ENCODE measurements at places on chromosomes 1 and 21.

GRCh38 chr1:219472596-219472995 is 140.3 kb downstream of the ZC3H11B start:
- no peak for DNase-seq

- no peak for DNase-seq
These were observed 18.4 kb upstream of the DESI2 start for GRCh38 chr1:244634546-244634945.

- peak; percentile 70 for DNase-seq
These were observed 105.7 kb downstream of the PRDM16 start for GRCh38 chr1:3174487-3175247.

GRCh38 chr1:19430121-19431068 is 54.9 kb downstream of the CAPZB start:
- DNase-seq: peak; percentile 33

DNA sequence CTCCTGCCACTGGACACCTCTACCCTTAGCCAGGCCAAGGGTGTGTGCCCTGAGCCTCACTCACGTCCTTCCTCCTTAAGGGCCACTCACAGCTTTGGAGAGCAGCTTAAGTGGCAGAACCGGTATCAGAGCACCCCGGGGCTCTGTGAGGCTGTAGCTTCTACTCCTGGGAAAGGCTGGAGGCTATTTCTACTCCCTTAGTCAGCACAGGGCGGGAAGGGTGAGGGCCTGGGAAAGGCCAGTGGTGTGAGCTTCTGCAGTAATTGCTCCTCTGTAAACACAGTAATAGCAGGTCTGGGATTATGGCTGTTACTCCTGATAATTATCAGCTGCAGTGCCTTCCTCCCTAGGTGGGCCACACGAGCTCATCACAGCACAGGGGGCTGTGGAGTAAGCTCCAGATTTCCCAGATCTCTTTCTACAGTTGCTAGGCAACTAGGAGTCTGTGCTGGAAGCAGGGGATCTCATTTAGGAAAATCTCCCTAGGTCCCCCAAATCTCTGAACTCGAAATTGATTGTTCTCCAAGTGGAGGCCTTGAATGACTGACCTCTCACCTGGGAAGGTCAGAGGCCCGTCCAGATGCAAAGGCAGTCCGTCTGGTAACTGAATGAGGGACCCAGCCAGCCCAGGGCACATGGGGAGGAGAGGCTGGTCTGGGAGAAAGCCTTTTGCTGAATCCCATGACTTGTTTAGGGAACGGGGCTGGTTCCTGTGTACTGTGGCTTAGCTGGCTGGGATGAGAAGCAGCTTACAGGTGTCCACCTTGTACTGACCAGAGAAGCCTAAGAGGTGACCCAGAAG is 29.3 kb downstream of the IER5 start:
- no peak for DNase-seq

DNA sequence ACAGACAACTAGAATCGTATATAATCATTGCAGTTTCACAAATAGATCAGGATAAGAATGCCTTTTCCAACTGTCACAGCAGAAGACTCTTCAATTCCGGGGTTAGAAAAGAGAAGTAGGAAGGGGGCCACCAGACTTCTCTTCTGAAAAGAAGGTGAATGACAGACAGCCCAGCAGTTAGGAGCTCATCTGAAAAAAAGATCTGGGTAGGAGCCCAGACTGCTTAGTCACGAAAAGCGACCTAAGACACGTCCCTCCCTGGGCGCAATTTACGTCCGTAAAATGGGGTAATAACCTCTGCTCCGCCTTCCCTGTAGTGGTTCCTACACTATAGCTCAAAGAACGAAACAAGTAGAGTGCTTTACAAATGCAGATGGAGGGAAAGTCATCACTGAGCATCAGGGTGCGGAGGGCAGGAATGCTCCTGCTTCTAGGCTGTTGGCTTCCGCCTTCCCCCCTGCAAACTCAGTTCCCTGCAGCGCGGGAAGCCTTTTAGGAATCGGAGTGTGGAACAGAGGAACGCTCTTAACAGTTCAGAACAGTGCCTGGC is 582 bp downstream of the ORC1 start:
- DNase-seq: no peak

- peak; percentile 53 for DNase-seq
These were observed 636 bp downstream of the VAMP4 start for GRCh38 chr1:171740987-171741871.

GRCh38 chr1:76835203-76835602 is 32.1 kb upstream of the ST6GALNAC5 start:
- DNase-seq: no peak

- DNase-seq: no peak
These were observed 143.6 kb upstream of the CD34 start for GRCh38 chr1:208054485-208054884.

- no peak for DNase-seq
These were observed 30.6 kb upstream of the LYPD8 start for GRCh38 chr1:248786156-248786555.

DNA sequence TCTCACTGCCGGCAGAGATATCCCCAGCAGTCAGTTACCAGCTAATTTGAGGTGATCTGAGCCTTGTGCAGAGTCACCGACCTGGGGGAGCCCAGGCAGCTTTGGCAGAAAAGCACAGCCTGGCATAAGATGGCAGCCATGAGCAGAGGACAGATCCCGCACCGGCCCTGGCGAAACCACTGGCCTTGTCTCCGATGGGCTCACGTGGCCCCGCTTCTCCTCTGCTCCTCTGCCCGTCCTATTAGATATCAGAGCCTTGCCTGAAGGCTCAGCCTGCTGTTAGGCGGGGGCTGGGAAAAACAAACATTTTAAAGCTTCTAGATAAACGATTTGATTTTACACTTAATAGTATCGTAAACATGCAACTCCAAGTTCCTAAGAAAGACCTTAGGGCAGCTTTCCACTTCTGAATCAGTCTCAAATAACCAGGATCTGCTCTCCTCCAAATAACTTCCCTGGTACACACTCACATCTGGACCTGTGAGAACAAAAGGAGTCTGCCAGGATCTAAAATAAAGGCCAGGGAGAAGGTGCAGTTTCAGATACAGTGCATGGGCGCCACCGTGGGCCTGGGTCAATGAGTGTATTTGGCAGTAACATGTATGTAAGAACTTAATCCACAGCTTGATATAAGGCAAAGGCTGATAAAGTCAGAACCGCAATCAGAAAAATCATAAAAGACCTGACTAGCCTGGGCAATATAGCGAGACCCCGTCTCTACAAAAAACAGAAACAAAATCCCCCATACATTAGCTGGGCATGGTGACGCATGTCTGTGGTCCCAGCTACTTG is 10.0 kb downstream of the EDARADD start:
- no peak for DNase-seq

DNA sequence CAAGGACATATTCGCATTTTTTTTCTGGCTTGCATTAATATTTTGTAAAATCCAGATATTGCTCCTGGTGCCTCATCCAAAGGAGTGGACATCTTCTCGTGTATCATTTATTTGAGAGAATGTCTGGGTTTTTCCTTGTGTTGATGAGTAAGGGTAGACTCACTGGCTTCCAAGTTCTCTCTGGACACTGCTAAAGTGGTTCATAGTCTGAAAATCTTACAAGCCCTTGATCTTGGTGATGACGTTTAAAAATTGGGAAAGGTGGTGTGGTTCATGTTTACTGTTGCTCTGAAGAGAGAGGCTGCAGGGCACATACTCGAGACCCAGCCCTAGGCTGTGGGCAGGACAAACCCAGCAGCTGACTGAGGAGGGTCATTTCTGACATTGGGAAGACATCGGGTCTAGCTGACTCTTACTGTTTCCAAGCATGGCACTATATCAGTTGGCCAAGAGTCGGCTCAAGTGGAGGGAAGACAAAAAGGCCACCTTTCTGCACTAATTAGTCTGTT is 296.2 kb downstream of the LMX1A start:
- DNase-seq: no peak

GRCh38 chr1:177964336-177964735 is 5.5 kb downstream of the SEC16B start:
- no peak for DNase-seq

GRCh38 chr1:167246971-167247370 is 26.3 kb downstream of the POU2F1 start:
- DNase-seq: no peak

GRCh38 chr1:88801575-88802208 is 89.7 kb downstream of the GTF2B start:
- DNase-seq: no peak

DNA sequence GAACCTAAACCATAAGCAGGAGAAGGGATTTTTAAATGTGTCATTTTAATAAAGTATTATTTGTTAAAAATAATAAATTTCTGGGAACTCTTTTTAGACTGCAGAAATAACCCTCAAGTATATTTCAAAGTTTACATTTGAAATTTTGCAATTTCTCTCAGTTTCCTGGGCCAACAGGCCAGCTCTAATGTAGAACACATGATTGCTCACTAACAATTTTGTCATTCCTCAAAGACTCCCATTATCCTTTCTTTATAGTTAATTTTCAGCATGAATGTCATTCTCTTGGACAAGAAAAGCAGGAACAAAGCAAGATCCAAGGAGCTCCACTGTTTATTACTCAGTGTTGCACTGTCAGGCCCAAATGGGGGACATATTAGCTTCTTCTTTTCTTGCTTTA is 119.4 kb upstream of the VANGL1 start:
- DNase-seq: no peak

GRCh38 chr1:9990944-9991343 is 6.1 kb upstream of the RBP7 start:
- DNase-seq: no peak

- DNase-seq: no peak
These were observed 312.1 kb downstream of the DSCAM start for GRCh38 chr21:40534886-40535285.

DNA sequence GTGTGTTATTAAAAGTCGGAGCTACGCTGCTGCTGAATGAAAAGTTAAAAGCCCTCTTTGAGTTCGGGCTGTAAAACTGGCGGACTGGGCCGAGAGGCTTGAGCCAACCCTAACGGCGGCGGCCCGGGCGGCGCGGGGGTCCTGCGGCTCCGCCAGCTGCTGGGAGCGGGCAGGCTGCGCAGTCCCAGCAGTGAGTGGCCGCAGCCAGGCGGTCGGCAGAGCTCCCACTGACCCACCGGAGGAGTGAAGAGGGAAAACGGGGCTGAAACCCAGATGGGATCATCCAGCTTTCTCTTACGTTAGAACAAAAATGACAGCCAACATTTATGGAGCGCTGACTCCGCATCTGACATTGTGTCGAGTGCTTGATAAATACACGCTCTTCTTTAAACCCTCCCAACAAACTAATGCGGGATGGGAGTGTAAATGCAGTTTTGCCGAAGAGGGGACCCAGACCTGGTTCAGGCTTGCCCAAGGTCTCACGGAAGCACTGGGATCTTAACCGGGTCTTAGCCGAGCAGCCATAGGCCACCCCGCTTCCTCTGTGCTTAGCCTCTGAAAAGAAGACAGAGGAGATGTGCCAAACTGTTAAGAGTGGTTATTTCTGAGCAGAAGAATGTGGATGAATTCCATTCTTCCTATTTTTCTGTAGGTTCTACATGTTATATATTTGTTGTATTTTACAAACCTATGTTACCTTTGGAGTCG is 3.5 kb downstream of the GRHL3 start:
- no peak for DNase-seq

DNA sequence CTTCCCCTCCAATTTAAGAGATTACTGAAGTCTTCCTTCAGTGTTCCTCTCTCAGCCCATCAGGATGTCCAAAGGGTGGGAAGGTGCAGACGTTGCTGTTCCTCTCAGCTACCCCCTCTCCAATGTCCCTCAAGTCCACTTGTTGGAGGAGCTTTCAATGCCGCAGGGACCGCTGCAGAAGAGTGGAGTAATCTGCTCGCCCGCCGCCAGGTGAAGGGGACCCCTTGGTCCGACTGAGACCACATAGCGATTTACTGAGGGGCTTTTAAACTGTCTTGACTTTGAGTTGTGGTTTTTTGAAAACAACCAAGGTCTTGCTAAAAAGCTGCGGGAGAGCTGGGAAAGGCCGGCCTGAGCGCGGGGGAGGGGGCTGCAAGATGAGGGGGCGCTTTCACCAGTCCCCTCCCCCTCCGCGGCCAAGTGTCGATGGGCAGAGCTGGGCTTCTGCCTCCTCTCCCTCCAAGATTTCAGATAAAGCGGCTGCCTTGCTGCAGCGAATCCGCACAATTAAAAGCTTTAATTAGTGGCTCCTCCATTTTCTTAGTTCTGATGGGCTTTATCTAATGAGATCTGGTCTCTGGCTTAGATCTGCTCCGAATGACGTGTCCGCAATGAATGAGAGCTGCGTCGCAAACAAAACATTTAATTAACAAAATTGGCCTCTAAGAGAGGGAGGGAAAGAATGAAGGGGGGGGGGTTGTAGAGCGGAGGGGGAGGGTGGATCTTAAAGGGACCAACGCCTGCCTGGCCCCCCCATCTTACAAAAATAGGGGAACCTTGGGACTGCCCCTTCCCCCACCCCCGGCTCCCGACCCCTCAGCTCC is 5.9 kb downstream of the LMO4 start:
- DNase-seq: no peak

DNA sequence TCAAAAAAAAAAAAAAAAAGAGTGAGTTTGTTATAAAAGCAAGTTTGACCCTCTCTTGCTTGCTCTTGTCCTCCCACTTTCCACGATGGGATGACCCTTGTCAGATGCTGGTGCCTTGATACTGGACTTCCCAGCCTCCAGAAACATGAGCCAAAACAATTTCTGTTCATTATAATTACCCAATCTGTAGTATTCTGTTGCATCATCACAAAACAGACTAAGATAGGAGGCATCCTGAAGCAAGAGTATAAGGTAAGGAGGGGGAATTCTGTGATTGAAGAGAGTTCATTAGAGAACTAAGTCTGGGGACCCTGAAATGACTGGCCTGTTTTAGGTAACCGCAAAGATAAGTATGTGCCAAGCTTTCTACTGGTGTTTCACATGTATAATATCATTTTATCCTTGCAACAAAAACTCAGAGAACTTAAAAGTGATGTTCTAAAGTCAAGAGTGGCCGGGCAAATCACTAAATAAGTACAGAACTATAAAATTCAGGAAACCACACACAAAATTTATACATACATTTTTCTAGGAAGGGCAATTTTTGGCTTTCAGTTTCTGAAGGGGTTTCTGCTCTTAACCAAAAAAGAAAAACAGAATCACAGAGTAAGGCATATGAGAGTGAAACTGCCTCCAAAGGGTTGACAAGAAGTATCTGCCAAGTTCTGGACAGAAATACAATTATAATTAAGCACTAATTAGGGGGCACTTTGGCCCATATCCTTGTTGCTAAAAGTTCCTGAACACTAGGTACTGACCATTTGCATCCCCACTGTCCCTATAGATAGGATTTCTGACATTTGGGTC is 14.0 kb downstream of the DNALI1 start:
- no peak for DNase-seq

DNA sequence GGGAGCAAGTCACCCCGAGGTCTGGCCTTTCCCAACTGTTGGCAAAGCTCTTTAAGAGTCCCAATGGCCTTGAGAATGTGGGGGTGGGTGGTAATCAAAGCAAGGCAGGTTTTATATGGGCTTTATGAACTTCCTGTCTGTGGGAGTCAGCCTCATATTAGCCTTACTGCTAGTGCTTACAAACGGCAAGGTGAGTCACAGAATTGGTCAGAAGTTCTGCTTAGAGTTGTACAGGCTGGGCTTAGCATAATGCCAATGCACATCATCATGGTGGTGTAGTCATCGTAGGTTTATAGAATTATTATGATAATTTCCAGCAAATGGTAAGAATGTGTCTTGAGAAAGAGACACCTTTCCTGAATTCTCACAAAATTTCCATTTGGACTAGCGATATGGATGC is 192.7 kb upstream of the KIAA0040 start:
- DNase-seq: no peak

- no peak for DNase-seq
These were observed 38.6 kb downstream of the TRIM33 start for GRCh38 chr1:114472408-114472807.

GRCh38 chr1:51792864-51793263 is 85.7 kb downstream of the NRDC start:
- peak; percentile 20 for DNase-seq

- DNase-seq: no peak
These were observed 194.4 kb downstream of the DPYD start for GRCh38 chr1:97726386-97726785.
